ENCODE measurements at places on chromosomes 12 and 14.

GRCh38 chr12:69662764-69663163, 36.3 kb downstream of the BEST3 start:
- no peak for DNase-seq

DNA sequence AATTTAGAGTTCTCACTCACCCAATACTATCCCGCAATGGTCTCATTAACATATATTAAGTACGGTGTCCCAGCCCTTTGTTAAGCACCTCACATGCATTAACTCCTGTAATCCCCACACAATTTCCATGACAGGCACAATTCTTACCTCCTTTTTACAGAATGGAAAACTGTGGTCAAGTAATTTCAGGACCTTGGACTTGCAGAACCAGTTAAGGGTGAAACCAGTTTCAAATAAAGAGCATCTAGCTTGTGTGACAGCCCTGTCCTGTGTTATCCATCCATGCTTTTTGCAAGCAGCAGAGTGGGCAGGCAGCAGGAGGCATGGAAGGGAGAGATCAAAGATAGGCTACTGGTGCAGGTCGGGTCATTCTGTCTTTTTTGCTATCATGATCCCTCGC, 470.8 kb downstream of the NELL2 start:
- DNase-seq, result no peak

DNA sequence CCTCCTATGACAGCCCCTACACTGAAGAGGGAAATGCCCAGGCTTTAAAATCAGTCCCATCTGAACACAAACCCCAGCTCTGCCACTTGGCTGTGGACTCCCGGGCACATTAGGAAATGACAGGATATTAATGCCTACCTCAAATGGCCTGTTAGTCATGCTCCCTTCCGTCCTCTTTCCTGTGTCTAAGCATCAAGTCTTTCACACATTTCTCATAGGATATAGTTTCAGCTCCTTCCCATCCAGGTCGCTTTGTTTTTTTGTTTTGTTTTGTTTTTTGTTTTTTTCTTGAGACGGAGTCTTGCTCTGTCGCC, 16.1 kb downstream of the PLEK2 start:
- DNase-seq, result no peak

GRCh38 chr12:98456576-98457573, 58.5 kb upstream of the TMPO start:
- no peak for DNase-seq

- no peak for DNase-seq
Observed at GRCh38 chr12:52977170-52977569, 28.3 kb downstream of the KRT18 start.

DNA sequence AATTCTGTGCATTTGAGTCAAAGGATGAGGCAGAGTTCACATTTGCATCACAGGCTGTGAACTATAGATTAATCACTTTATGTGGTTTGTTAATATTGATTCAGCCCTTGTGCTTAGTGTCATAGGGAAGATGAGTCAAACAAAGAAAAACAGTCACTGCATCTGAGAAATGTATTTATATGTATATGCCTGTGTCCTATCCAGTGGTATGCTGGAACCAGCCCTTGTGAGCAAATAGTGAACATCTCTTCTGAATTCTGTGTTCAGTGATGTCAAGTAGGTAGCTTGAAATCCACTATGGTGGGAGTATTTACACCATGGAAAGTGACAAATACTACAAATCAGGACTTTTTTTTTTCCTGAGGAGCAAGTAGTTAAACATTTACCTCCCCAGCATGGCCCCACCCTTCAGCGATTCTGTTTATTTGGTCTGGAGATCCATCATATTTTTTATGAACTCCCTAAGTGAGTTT, 128.5 kb downstream of the HMGA2 start:
- no peak for DNase-seq

GRCh38 chr14:57898837-57899572, 33.1 kb upstream of the SLC35F4 start:
- DNase-seq, result no peak

GRCh38 chr14:100192672-100193416, 33.4 kb upstream of the DEGS2 start:
- peak; percentile 96 for DNase-seq

DNA sequence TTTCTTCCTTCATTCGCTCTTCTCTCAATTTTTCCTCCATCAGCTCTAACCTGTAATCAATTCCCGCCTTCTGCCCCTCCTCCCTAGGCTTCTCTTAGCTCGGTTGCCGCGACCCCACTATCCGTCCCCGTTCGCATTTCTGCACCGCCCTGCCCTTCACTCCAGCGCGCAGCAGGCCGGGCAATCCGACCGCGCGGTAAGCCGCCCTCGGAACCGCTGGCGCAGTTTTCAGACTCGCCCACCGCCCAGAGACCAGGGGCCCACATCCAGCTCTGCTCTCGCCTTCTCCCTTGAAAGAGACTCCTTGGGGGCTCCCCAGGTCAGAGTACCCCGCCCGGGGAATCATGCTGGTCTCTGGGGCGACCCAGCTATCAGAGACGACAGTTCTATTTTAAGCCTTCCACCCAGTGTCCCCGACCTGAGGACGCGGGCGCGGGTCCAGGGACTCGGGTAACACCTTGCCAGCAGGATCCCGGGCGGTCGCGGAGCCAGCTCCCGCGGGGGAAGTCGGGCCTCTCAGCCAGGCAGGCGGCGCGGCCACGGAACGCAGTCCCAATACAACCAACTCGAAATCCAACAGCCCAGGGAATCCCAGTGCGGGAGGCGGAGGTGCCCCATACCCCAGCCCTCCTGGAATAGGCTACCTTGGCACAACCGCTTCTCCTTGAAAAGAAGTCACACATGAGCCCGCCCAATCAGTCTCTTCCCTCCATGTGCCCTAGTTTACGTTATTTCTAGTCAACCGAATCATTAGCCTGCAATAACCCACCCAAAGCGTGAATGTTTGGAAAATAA, 5.7 kb upstream of the SLC38A4 start:
- DNase-seq, result no peak

- no peak for DNase-seq
Observed at GRCh38 chr12:116015525-116015924, 262.0 kb downstream of the MED13L start.

- no peak for DNase-seq
Observed at GRCh38 chr12:46454981-46455380, 82.4 kb upstream of the SLC38A2 start.

- peak; percentile 97 for DNase-seq
Observed at GRCh38 chr12:91920276-91920675, 225.4 kb downstream of the BTG1 start.

DNA sequence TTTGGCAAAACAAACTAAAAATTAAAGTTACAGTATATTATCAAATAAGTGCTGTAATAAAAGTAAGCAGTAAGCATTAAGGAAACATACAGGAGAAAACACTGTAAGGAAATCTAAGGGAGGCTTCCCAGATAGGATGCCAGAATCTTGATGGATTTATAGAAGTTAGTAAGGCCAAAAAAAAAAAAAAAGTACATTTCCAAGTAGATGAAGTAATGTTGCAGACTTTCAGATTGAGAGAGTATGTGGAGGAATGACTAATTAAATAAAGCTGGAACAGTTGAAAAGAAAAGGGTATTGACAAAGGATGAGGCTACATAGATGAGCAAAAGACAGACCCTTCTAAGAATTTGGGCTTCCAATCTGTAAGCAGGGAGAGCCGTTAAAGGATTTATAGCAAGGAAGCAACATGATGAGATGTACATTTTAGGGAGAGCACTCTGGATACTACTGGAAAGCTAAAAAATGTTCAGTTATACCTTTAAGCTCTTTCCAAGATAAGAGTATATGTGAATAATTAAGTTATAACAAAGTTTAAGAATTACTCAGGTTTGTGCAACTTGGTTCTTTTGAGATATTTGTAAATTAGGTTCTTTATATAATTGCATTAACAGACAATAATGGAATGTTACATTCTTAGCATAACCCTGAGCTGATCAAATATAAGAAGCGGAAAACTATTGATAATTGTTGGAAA, 87.5 kb upstream of the MON2 start:
- no peak for DNase-seq

DNA sequence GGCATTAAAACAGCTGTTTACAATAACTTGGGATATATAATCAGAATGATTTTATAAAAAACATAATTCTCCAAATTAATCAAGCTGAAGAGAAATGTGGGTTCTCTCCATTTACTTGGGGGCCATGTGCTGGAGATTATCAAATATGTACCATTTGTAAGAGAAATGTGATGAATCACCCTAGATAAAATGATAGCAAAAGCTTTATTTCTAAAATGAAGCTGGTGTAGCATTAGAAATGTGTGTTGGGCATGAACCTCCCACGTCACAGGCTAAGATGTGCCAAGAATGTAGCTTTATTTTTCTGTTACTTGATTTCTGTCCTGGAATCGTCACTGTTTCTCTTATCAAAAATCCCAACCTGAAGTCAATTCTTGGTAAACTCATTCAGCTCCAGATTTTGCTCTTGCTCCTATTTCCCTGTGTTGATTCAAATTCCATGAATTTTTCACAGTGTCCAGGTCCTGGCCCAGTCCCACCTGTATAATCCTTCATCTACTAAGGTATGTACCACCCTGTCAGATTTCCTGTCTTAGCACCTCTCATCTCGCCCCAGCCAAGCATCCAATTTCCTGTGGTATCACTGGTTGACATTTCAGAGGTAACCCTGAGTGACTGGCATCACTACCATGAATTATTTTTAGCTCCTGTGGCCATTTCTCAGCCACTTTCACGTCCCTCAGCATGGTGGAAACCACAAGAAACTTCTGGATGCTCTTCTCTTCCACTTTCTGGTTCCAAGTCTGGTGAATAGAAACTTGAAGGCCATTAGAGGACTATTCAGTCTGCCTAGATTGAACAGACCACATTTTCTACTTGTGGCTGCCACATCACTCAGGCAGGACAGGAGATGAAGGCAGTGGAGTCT, 103.6 kb upstream of the FLRT2 start:
- no peak for DNase-seq

- DNase-seq, result no peak
Observed at GRCh38 chr12:40107803-40108620, 2.1 kb upstream of the SLC2A13 start.

DNA sequence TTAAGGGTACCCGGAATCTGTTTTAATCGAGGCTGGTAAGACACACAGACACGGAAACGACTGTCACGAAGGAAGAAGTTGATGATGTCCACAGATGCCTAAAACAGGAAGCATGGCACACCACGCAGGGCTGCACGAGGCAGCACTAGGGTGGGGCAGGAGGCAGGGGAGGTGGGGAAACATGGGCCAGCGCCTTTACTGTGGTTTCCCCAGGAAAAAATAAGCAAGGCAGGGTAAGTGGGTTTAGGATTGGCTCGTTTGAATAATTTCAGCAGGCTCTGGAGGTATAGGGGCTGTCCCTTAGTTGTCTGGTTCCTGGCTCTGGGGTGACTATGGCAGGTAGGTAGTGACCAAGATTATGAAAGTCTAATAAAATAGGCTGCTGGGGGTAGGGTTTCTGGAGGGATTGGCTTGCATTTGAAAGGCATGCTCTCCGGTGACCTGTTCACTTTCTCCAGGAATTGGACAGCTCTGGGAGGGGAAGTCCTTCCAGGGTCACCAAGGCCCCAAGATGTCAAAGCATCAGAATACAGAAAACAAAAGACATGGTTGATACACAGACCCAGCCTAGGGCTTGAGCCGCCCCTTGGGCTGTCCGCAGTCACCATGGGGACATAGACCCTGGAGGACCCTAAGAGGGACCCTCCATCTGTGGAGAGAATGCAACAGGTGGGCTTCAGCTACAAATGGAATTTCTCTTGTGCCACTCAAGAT, 35.3 kb downstream of the MAP1LC3B2 start:
- DNase-seq, result no peak

DNA sequence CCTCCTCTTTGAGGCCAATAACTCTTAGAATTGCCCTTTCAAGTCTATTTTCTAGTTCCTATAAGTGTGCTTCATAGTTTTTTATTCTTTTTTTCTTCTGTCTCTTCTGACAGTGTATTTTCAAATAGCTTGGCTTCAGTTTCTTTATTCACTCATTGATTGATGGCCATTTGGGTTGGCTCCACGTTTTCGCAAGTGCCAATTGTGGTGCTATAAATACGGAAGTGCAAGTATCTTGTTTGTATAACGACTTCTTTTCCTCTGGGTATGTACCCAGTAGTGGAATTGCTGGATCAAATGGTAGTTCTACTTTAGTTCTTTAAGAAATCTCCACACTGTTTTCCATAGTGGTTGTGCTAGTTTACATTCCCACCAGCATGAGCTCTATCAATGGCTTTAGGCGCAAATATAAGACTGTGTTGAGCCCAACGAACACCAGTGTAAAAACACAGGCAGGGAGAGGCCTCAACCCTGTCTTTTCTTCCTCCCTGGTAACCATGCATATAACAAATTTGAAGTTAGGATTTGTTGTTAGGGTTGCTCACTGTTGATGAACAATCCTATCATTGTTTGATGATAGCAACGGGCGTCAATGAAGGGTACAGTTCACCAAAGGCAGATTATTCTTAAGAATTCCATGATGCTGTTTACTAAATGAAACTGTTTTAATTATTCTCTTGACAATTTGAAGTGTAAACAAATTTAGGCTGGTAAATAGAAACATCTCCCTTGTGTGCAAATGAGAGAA, 13.3 kb upstream of the LMNTD1 start:
- DNase-seq, result no peak

DNA sequence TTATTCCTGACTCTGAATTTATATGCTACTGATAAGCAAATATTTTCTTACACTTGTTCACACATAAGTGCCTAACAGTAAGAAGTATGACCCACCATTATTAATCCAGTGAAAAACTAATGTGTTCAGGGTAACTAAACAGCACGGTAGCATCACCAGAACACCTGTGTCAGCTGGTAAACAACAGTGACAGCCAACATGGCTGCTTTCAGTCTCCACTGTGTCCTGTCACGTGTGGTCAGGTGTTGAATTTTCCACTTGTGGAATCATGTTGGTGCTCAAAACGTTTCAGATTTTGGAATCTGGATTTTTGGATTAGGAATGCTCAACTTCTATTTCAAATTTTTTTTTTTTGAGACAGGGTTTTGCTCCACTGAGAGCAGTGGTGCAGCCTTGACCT, 14.3 kb upstream of the ATP23 start:
- DNase-seq, result no peak

GRCh38 chr12:124938108-124938507, 23.7 kb upstream of the UBC start:
- no peak for DNase-seq

All from T1000 (cell line).